Activated CD4-positive, alpha-beta T cell treated with anti-CD3 and anti-CD28 coated beads, Interleukin-2, Interleukin-6, amounts not matched to agents 100 ng/mL and 50 ng/mL, durations not matched to agents 16 hours and 8 hours (primary cell): ENCODE measurements at places on chromosomes 7 and 10.

GRCh38 chr7:20932785-20933527 lies 146.3 kb upstream of the SP8 start:
- no peak for DNase-seq

DNA sequence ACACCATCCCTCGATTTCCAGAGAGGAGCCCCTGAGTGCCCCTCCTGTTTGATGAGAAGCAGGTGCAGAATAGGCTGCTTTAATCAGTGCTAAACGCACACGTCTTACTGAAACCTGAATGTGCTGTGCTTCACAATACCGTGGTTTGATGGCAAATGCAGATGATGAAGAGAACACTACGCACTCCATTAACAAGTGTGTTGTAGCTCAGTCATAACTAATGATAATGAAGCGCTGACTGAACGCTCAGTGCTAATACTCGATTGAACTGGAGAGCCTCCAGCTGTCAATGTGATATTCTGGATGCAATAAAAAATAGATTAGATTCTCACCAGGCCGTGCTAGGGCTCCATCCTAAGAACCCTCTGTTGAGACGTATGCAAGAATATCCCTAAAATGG lies 279.7 kb upstream of the PLPP4 start:
- DNase-seq, result no peak

- peak; percentile 93 for DNase-seq
Observed at GRCh38 chr7:26293569-26294308, 2.1 kb downstream of the SNX10 start.

GRCh38 chr10:16996530-16996964 lies 133.1 kb downstream of the CUBN start:
- DNase-seq, result no peak

DNA sequence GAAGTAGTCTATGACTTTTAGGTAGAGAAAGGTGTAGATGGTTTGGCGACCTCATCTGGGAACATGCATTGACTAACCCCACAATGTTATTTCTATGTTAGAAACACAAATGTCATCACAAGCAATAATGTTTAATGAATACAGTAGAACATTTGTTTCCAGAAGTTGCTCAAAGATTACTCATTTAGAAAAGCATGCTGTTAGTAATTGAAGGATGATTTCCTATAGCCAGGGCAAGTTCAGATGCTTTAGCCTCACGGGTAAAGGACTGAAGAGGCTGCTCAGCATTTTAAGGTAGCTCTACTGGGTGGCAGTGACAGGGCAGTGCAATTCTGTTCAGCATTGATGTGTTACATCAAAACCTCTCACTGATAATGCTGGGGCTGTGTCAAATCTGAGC lies 199.3 kb upstream of the FZD1 start:
- no peak for DNase-seq

- no peak for DNase-seq
Observed at GRCh38 chr7:152522571-152523067, 86.8 kb upstream of the KMT2C start.

- DNase-seq, result no peak
Observed at GRCh38 chr10:131475043-131475442, 163.5 kb upstream of the TCERG1L start.

DNA sequence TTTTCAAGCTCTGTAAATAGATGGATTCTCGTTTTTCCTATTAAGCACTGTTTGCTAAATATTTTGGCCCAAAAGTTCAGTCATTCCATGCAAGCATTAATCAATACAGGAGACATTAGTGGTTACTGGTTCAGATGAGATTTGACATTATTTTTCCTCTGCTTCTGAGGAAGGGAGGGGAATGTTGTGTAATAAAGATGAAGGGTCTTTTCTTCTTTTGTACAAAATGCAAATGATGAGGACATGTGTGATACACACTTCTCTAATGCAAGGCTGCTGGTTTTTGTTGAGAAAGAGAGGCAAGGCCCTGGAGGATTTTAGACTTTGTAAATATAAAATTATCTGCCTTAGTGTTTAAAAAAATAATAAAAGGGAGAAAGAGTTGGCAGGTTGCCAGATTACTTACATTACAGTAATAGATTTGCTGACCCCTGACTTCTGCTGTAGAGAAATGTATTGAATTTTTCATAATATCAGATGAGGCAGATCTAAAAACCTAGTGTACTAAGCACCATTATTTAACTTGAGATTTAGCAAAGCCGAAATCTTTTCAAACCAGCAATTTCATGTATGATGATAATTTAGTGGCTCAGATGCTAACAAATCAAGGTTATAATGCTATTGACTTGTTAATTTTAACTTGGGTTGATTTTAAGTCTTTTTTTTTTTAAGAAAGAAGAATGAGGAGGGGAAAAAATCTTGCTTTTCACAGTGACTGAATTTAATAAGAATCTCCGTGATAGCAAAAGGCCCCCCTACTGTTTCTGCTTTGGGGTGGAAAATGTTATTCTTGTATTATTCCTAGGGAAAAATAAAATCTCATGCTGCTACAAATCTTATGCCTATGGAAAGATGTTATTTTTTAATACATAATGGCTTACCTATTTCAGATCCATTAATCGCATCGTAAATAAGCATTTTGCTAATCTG lies 180.1 kb downstream of the ARID5B start:
- peak; percentile 30 for DNase-seq

- DNase-seq, result no peak
Observed at GRCh38 chr10:77282163-77282562, 355.4 kb downstream of the KCNMA1 start.
